ENCODE measurements at places on chromosomes 11 and 22.

- no peak for DNase-seq
Observed at GRCh38 chr11:76854709-76855108, 6.0 kb upstream of the ACER3 start.

DNA sequence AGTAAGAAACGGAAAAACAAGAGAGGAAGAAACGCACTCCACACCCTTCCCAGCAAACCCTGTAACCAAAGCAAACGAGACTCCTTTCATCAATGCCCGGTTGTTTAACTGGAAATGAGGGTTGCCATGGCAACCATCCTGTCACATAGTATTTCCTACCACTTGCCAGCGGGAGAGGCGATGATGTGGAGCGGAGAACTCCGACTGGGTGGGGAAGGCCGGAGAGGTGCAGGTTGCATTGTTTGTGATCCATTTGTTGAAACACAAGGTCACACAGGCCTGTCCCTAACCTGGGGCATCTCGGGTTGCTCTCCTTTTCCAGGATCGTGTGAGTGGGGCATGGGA is 609.9 kb downstream of the BUD13 start:
- no peak for DNase-seq

DNA sequence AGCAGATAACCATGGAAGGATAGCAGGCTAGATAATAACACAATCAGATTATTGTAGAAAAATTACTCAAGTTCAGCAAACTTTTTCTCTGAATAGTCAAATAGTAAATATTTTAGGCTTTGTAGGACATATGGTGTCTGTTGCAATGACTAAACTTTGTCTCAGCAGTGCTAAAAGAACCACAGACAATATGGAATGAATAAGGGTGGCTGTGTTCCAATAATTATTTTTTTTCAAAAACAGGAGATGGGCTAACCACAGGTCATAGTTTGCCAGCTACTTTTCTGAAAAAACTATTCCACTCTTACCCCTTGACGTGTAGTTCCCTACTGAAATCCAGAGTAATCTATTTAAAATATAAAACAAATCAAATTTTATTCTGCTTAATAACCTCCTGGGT is 153.9 kb upstream of the LRRC4C start:
- DNase-seq = peak; percentile 90

DNA sequence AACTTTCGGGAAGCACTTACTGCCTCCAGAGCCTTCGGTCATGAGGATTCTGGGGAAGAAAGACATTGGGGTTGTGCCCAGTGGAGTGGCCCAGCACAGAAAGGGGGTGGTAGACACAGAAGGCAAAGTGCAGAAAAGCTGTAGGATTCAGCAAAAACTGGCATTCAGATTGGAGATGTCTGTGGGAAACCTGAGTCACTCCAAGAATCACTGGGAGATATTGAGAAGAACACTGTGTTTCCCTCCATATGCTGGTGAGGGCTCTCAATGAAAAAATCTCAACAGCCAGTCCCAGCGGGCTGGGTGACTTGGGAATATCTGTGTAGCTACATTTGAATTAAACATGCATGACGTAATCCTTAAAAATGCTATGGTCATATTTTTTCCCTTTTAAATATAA is 61.2 kb upstream of the RCN1 start:
- peak; percentile 48 for DNase-seq

GRCh38 chr11:4887591-4887990 is 5.9 kb downstream of the OR51T1 start:
- DNase-seq = no peak

- peak; percentile 48 for DNase-seq
Observed at GRCh38 chr11:127632976-127633680, 632.6 kb upstream of the KIRREL3 start.

DNA sequence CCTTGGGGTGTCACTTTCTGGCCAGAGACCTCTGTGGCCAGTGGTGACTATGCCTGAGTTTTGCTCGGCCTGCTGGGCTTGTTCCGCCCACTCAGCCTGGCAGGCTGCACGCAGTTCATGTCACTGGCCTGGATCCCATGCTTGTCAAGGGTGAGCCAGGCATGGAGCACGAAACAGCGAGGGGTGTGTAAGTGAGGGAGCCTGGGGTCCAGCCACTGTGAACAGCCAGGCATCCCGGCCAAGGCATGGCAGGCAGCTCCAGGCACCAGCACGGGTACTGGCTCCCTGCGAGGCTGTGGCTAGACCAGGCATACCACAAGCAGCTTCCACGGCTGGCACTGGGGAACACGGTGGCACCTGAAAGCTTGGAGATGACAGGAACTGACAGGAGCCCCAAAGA is 214.3 kb downstream of the LRRC4C start:
- DNase-seq = no peak

DNA sequence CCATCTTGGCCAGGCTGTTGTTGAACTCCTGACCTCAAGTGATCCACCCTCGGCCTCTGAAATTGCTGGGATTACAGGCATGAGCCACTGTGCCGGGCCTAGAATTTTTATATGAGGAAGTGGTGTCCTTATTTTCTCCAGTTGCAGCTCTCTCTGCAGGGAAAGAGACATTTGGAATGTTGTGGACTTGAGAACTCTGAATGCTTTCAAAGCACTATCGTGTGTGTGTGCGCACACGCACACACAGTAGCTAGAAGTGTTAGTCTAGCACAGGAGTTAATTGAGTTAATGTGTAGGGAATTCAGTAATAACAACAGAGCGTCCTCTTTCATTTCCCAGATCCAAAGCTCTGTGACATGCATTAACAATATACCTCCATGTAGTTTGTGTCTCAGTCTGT is 164.0 kb upstream of the RASSF10 start:
- DNase-seq = peak; percentile 57

GRCh38 chr11:119149018-119149785 is at the start of gene ABCG4:
Gene ABCG4 (plus strand): TSS chr11:119149052. CDS start chr11:119149966, 914 bp downstream.
- DNase-seq = no peak

DNA sequence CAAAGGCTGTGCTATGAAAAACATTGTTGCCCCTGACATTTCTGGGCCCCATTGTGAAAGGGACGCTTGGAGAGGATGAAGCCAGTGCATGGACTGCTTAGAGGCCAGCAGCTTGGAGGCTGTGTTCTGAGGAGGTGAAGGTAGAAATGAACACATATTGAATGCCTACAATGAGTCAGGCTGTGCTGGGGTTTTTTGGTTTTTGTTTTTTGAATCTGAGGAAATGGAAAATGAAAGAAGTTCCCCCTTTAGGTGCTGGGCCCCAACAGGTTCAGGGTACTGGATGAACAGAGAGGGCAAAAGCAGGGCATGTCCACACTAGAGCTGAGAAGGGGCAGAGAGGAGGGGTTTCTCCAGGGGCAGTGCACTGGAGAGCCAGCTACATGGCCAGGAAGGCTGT is 166.1 kb upstream of the API5 start:
- no peak for DNase-seq

DNA sequence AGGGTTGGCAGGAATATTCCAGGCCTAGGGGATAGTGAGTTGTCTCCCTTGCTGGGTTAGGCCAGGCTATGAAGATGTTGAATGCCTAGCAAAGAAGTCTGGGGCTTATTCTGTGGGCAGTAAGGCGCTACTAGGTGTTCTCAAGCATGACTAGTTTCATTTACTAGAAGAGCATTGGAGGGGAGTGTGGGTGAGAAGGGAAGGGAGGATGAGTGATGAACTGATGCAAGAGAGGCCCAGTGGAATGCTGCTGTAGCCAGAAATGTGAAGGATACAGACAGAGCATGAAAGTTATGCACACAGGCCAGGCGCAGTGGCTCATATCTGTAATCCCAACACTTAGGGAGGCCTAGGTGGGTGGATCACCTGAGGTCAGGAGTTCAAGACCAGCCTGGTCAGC is 33.5 kb downstream of the POU2F3 start:
- peak; percentile 58 for DNase-seq

DNA sequence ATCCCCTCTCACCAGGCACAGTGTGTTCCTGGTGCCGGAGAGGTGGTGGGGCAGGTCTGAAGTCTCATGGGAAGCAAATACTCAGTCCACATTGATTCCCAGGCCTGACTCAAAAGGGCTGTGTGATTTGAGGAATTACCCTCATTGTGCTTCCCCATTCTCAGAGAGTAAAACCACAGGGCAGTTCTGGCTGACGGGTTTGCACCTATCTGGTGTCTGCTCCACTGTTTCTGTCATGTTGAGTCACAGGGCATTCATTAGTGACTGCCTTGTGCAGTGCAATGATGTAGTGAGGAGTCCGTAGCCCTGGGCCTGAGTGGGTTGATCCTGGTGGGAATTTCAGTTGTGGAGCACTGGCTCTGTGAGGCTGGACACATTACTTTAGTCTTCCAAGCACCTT is 85.2 kb upstream of the ARHGAP20 start:
- no peak for DNase-seq

DNA sequence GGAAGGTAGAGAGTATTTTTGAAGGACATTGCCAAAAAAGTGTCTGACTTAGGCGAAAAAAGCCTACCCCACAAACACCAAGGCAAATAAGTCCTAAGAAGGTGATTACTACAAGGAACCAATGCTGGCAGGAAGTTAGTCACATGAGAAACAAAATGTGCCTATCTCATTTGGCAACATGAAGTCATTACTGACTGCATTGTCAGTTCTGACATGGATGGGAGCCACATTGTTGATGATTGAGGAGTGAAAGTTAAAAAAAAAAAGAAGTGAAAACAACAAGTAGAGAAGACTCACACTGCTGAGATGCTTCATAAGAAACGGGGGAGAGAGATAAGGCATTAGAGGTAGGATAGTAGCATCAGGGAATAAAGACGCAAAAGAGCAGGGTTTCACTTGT is 141.5 kb upstream of the FAT3 start:
- no peak for DNase-seq

GRCh38 chr11:11444027-11444803 is 91.2 kb upstream of the CSNK2A3 start:
- DNase-seq = no peak

DNA sequence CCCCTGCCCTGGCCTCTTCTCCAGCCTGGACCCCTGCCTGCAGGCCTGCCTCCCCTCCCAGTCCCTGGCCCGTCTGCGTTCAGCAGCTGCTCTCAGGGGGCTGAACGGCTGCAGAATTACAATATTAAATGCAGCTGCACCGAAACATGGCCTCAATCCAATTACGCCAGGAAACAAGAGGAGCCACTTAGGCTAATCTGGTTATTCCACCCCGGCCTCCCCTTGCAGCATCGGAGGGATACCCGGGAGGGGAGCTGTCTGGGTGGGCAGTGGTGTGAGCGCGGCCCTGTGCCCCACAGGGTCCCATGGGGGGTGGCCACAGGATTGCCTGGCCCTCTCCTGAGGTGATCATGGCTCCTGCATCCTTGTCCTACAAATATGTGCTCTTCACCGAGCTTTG is 42.6 kb downstream of the FLRT1 start:
- peak; percentile 24 for DNase-seq

GRCh38 chr11:76564364-76564763 is 106.2 kb downstream of the LRRC32 start:
- no peak for DNase-seq

- DNase-seq = no peak
Observed at GRCh38 chr22:25623310-25623734, 58.8 kb downstream of the GRK3 start.

- DNase-seq = no peak
Observed at GRCh38 chr11:118076754-118077281, at the start of gene TMPRSS4. Gene TMPRSS4 (plus strand): TSS chr11:118077078. CDS start chr11:118077303, 225 bp downstream.

GRCh38 chr11:72483412-72484186 is 49.3 kb upstream of the CLPB start:
- DNase-seq = peak; percentile 44

GRCh38 chr11:12915093-12915492 is 94.0 kb upstream of the RASSF10 start:
- DNase-seq = no peak

DNA sequence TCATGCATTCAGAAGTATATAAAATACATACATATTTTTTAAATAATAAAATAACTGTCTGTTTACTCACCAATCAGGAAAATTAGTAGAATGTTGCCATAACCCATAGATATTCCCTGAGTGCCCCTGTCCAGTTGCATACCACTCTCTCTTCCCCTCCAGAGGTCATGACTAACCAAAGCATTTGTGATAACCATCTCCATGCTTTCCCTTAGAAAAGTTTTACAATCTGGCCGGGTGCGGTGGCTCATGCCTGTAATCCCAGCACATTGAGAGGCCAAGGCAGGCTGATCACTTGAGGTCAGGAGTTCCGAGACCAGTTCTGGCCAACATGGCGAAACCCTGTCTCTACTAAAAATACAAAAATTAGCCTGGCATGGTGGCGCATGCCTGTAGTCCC is 33.2 kb upstream of the LDHA start:
- no peak for DNase-seq

DNA sequence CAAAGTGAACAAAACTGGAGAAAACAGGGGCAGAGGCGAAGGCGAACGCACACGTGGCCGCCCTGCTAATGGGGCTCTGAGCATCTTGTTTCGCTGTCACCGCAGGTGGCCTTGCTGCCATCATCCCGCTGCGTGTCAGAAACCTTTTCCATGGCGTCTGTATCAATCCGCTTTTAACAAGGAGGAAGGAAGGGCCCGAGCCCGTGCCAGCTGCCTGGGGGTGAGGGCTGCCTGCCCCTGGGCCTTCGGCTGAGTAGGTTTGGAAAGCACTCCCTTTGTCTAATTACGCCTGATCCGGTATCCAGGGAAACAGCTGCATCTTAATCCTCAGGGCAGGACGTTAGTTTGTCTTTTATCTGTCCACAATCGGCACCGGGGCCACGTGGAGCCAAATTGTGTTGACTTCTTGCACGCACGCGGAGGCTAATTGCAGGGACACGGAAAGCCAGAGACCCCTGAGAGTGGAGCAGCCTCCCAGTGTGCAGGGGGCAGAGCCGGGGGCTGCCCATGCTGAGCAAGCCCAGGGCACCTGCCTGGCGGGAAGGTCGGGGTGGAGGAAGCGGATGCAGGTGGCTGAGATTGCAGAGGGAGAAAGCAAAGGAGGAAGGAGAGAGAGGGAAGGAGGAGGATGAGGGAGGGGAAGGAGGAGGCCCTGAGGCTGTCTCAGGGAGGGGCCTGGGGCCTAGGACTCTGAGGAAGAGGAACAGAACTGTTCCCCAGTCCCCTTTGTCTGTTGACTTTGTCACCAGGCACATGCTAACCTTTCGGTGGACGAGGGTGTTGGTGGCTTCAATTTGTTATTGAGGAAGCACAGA is 19.2 kb upstream of the TH start:
- DNase-seq = no peak

- DNase-seq = no peak
Observed at GRCh38 chr11:38384568-38384967, 1786.5 kb upstream of the RAG2 start.

DNA sequence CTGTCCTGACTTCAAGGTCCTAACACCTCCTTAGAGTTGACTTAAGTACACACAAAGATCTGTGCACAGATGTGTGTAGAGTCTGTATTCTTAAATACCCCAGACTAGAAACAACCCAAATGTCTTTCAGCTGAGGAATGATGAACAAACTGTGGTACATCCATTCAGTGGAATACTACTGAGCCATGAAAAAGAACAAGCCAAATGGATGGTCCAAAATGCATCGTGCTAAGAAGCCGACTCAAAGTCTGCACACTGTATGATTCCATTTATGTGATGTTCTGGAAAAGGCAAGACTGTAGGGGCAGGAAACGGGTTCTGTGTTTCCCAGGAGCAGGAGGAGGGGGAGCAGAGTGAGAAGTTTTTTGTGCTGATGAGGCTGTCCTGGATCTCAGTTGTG is 56.7 kb upstream of the LINC01488 start:
- DNase-seq = no peak

- no peak for DNase-seq
Observed at GRCh38 chr11:38130976-38131375, 1532.9 kb upstream of the RAG2 start.

Data from fibroblast of skin of abdomen (primary cell).